Esophagus mucosa (tissue), 1 donor: ENCODE measurements at places on chromosomes 6 and 20.

GRCh38 chr6:21309807-21310221 is 283.7 kb upstream of the SOX4 start:
- ATAC-seq, result no peak

DNA sequence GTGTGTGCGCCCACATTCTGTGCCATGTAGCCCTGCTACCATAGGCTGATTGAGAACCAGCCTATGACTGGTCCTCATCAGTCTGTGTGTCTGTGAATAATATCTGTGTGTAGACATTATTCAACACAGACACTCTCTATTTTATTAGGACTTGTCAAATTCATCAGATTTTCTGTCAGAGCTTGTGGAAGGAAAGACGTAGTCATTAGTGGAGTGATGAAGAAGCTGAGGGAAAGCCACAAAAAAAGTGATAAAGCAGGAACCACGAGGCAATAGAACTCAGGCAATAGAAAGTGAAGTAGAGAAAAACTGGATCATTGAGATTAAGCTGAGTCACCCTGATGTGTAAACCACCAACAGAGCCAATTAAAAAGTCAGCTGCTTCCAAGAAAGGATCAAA is 122.2 kb upstream of the MARCKS start:
- peak; percentile 29 for ATAC-seq

DNA sequence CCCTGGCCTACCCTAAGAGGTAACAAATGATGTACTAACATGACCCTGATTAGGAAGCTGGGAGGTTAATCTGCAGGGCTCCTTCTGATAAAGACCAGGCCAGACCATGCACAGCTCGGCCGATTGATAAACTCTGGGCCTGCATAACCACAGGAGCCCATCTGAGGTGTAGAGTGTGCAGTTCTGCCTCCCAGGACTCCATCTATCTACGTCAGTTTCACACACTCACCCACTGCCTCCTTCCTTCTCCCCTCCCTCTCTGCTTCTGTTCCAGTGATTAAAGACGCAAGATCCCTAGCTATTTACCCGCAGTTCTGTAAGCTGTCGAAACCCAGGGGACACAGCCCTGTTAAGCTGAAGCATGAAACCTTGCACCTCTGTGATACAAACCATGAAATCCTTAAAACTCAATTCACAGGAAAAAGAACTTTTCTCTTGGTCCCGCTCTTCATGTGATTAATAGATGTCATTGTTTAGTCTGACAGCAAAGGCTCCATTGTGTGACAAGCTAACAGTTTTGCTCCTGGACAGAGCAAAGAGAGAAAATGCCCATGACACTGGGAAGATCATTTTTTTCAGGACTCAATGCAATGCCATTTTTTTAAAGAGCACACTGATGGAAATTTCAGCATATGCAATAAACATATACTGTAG is 470.6 kb downstream of the MAFB start:
- ATAC-seq, result no peak

DNA sequence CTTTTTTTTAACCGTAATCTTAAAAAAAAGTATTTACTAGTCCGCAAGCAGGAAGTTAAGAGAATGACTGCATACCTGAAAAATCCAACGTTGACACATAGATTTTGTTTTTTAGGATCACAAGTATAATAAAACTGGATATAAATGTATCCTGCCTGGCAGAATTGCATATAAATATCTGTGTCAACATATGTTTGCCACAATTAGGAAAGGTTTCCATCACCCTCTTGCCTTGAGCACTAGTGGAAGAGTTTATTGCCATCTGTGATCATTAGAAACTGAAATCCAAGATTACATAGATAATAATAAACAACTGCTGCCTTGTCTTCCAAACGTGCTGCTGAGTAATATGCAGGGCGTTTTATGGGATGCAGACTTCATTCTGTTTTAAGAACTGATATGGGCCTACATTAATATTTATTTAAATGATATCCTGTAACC is 27.9 kb downstream of the PLEKHG1 start:
- no peak for ATAC-seq

DNA sequence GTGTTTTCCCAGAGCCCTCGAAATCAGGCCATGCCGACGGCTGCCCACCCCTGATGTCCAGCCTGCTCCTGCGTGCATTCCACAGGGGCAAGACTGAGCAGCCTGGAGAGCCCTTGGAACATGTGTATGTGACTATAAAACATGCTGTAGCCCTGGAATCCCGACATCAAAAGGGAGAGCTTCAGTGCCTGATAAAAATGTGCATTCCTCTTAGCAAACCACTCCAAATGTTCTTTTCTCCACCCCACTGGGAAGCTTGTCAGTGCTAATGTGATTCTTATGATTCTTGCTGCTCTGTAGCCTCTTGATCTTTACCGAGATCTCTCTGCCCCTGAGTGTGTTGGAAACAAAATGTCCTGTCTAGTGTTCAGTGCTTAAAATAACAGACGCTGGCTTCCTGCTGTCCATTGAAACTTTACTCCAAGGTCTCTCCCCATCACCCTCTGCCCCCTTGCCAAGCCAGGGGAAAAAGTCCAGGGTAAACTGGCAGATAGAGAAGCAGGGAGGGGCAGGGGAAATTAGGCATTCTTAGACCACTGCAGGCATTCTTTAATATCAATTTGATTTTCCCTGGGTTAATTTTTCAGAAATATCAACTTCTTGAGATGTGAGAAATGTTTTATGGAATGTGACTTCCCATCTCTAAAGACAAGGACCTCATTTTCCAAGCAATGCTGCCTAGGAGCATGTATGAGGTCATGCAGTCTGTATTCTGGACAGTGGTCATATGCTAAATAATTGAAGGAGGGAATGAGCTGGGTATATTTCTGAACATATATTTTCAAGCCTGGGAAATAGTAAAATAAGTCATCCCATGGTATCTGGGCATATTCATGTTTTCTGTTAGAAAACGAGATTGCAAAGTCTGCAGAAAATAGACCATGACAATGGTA is 73.8 kb upstream of the ISM1 start:
- no peak for ATAC-seq

GRCh38 chr6:87945181-87945580 is 102.5 kb upstream of the SPACA1 start:
- no peak for ATAC-seq

GRCh38 chr6:27230758-27231111 is 16.8 kb upstream of the PRSS16 start:
- ATAC-seq, result no peak

DNA sequence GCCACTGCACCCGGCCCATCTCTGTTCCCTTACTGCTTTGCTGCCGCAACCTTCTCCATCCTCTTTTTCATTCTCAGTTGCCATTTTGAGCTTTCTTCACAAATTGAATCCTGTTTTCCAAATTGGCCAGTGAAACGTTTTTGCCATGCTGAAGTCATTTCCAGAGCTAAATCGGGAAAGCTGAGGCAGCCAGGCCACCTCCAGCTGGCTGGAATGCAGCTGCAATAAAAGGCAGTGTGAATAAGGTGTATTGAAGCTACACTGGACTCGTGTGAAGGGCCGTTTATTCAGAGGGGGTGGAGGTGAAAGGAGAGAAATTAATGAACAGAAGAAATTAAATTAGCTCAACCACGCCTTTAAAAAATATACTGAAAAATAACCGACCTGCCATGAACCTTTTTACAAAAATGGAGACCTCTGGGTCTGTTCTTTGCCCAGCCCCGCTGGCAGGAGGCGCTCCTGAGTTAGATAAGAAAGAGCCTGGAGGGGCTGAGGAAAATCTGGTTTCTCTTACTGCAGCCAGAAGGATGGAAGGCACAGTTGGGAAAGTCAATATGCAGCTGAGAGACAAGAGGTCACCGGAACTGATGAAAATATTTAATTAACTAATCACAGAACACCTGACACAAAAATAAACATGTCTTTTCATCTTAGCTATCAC is 283.9 kb downstream of the FOXC1 start:
- ATAC-seq, result no peak

DNA sequence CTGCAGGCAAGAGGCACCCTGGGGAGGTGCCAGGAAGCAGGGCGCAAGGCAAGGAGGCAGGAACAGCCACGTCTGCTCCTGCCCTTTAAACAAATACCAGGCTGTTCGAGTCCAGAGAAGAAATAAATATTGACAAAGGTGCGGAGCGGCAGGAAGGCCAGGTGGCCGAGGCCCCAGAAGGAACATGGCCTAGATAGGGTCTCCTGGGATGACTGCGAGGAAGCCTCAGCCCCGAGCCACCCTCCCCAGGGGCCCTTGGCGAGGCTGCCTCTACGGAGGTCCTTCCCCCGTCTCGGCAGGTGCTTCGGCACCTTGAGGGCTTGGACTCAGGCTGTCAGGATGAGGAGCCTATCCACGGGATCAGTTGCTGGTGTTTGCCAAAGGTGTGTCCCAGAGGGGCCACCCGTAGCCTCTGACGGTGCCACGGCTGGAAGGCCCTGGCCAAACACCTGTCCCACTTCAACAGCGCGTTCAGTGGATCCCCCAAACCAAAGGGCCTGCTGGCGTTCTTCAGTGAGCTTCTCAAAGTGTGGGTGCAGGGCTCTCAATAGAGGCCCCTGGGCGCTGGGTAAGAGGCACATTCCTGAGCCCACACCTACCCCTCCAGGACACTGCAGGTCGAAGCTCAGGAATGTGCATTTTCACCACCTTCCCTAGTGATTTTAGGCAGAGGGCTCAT is 39.8 kb downstream of the SNX5 start:
- no peak for ATAC-seq

GRCh38 chr6:134000443-134000842 is 47.4 kb downstream of the TBPL1 start:
- ATAC-seq, result no peak

- no peak for ATAC-seq
Observed at GRCh38 chr20:13418263-13419229, 197.5 kb downstream of the ISM1 start.

DNA sequence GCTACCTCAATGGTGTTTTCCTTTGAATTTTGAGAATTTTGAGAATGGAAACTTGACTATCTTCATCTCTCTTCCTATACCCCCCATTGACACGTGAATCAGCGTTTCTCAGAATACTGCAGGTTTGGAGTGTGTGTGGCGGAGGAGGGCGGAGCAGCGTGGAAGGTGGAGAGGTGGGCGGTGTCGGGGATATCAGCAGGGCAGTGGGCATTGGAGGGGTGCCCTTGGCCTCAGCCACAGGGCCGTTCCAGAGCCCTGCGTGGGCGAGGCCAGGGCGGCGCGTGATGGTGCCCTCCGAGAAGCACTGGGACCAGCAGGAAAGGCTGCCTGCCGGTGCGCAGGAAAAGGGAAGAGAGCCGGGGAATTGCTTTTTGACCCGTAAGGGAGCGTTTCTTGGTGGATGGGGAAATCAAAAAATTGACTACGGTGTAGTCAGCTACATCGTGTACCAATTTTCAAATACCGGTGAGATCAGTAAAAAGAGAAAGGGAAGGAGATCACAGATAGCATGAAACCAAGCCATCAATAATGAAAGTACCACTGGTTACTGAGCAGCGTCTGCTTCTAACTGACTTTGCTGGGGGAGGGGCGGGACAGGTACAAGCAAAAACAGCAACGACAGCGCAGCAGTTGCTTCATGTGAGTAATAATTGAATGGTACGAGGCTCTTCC is 82.7 kb upstream of the DUSP22 start:
- no peak for ATAC-seq

GRCh38 chr6:116533233-116533957 is 12.1 kb downstream of the TRAPPC3L start:
- no peak for ATAC-seq

- peak; percentile 70 for ATAC-seq
Observed at GRCh38 chr6:41286544-41287346, at the start of gene TREM1. TREM1 (minus strand) TSS chr6:41286682; CDS start chr6:41286655, 27 bp downstream.

- ATAC-seq, result no peak
Observed at GRCh38 chr20:48843057-48843806, 15.4 kb upstream of the PREX1 start.

DNA sequence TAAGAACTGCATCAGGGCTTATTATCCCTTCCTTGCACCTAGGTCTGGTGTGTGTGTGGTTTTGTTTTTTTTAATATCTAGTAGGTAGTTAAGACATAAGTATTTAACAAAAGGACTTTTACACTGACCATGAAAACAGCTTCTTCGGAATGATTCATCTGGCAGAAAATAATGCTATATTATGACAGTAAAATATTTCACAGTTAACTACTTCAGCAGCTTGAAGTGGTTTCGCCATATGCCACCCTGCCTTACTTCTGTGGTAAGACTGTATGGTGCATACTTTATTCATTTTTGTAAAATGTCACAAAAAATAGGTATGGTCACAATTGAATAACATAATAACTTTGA is 858 bp upstream of the PTPRK start:
- ATAC-seq, result no peak

GRCh38 chr20:11234181-11234580 is 560.4 kb upstream of the JAG1 start:
- peak; percentile 66 for ATAC-seq

- no peak for ATAC-seq
Observed at GRCh38 chr20:733861-734260, 34.4 kb downstream of the SLC52A3 start.

- no peak for ATAC-seq
Observed at GRCh38 chr6:39585641-39586040, 139.6 kb downstream of the KIF6 start.

- no peak for ATAC-seq
Observed at GRCh38 chr20:16043931-16044330, 529.3 kb downstream of the KIF16B start.

DNA sequence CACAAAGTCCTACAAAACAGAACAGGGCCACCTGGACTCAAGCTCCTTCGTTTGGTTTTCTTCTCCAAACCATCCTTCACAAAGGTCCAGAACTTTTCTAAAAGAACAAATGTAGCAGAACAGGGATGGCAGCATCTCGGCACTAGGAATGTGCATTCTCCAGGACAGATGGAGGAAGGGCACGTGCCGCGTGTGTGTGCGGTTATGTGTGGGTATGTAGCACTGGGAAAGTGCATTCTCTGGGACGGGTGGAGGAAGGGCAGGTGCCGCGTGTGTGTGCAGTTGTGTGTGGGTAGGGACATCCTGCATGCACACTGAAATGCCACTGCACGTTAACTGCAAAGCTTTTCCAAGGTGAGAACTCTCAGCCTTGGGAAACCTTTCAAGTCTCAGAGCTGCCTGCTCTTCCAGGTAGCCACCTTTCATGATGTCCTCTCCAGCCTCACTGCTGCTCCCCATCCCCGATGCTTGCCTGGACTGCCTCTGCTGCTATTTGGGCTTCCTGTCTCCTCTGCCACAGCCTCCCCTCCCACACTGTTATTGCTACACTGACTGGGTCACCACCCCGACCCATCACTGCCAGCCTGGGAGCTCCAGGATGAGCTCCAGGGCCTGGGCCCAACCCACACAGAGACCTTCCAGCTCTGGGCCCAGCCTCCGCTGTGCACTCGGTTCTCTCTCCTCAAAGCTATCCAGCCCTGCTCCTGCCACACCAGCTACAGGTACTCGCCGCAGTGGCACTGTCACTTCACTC is 47.6 kb downstream of the EZR start:
- ATAC-seq, result peak; percentile 2

- no peak for ATAC-seq
Observed at GRCh38 chr20:14295238-14295637, 42.2 kb downstream of the FLRT3 start.

- no peak for ATAC-seq
Observed at GRCh38 chr6:97963193-97963592, 680.2 kb upstream of the MMS22L start.

- no peak for ATAC-seq
Observed at GRCh38 chr6:12369781-12370262, 79.7 kb downstream of the EDN1 start.

- ATAC-seq, result no peak
Observed at GRCh38 chr6:168133168-168133561, 54.2 kb upstream of the FRMD1 start.

- ATAC-seq, result no peak
Observed at GRCh38 chr6:3895312-3895653, 46.1 kb downstream of the FAM50B start.

GRCh38 chr6:135451617-135452190 is 45.8 kb downstream of the AHI1 start:
- ATAC-seq, result peak; percentile 37

GRCh38 chr6:169450097-169450496 is 196.5 kb upstream of the THBS2 start:
- ATAC-seq, result no peak

- ATAC-seq, result peak; percentile 60
Observed at GRCh38 chr20:45823949-45824835, 2.9 kb downstream of the TNNC2 start.
